ENCODE measurements at places on chromosomes 16 and 17.

DNA sequence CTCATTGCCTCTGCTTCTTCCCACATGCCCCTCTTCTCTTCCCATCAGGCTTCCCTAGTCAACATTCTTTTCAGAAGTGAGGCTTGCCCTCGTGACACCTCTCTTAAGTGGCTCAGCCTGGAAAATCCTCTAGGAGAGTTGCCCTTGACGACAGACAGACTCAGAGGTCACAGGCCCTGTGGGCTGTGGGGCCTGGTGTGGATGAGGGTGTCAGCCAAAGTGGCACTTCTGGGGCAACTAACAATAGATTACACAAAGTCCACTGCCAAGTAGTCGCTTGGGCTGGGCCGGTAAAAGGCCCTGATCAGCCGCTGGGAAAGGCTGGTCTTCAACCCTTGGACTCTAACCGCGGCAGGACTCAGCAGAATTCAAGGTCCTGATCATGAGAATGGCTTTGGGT is 33.7 kb upstream of the METTL16 start:
- no peak for DNase-seq

DNA sequence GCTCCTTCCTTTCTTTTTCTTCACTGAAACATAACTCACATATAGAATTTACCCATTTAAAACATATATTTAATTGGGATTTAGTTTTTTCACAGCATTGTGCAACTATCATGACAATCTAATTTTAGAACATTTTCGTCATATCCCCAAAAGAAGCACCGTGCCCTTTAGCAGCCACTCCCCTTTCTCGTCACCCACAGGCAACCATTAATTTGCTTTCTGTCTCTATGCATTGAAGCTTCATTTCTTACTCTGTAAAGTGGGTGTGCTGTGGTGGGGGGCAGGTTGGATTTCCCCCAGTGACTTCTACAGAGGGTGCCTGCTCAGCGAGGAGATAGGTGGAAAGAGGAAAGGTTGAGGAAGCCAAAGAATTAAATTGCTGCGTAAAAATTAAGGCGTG is 35.8 kb downstream of the MRC2 start:
- DNase-seq = no peak

GRCh38 chr17:69207151-69207550 is 21.5 kb downstream of the ABCA10 start:
- no peak for DNase-seq

DNA sequence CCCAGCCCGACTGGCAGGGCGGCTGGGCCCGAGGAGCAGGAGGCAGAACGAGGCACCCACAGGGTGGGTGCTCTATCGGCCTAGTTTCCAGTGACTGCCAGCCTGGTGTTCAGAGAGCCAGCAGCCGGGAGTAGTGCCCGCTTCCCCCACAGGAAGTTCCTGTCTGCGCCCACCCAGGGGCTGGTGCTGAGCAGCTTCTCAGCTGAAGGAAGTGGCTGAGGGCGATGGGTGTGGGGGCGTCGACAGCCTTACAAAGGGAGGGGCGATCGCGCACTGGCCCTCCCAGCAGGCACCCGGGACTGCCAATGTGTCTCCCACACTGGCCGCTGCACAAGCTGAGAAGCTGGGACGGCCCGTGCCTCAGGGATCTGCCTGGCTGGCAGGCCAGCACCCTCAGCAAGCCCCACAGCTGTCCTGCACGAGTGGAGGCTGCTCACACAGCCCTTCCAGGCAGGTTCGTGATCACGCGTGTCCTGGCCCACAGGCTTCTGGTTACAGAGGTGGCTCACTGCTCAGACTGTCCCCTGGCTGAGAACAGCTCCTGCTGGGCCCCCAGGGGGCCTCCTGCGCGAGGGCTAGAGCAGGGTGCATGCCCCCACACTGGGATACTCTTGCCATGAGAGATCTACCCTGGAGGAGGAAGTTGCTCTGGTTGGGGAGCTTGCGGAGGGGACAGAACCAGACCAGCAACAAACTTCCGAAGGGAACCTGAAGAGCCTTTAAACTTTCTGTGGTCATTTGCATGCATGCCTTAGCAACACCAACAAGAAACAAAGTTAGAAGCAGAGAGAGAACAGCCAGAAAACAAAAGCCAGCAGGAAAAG is 2.5 kb downstream of the RNF166 start:
- no peak for DNase-seq

GRCh38 chr16:73011926-73012325 is 36.0 kb downstream of the ZFHX3 start:
- no peak for DNase-seq

DNA sequence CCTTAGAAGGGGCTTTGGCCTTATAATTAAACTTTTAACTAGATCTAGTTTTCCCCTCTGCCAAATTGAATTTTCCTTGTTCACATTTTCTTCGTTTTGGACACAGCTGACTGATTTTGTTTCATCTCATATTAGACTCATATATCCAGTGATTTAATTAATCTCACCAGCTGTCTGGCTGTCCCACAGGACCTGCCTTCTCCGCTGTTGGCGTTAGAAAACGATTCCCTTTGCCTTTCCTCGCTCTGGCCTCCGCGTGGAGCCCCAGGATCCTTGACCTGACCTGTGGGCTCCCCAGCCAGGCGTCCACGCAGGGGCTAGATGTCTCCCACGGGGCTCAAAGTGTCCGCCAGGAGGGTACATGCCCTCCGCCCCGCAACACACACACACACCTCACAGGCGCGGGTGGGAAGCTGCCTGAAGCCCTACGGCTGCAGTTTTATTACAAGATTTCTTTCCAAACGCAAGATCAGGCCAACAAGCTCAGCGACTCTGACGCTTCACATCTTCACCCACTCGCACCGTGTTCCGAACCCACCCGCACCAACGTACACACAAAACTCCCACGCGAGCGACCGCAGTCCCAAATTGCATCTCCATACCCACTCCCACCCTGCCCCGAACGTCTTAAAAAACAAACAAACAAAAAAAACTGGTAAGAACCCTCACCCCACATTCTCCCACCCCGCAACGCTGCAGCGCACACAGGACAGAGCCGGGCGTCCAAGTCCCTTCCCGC is 1.1 kb downstream of the RPRML start:
- no peak for DNase-seq

DNA sequence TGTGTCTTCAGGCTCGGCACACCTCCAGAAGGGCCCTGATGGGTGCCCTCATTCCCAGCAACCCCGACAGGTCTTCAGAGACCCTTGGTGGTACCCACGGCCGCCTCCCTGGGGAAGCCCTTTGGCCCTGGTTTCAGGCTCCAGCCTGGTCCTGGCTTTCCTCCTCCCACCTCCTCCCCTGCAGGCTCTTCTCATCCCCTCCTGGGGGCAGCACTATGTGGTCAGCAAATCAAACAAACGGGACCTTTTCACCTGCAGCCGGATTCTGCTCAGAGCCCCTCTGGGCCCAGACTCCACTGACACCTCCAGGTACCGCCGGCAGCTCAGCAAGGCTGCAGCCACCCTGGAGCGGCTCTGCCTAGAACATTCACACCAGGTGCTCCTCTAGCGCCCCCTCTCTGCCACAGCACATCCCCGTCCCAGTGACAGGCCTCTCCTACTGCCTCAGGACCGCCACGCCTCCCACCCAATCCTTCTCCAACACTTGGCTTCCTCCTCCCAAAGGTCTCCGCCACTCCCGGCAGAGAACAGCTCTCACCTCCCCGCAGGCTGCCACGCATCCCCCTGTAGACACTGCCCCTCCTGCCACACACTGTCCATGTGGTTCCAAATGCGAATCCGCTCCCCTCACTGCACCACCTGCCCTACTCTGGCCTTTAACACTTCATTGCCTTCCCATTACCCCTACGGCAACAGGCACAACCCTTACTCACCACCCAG is 12.0 kb downstream of the CORO7 start:
- peak; percentile 96 for DNase-seq

GRCh38 chr17:72488555-72489271 is 367.9 kb downstream of the SOX9 start:
- DNase-seq = no peak

DNA sequence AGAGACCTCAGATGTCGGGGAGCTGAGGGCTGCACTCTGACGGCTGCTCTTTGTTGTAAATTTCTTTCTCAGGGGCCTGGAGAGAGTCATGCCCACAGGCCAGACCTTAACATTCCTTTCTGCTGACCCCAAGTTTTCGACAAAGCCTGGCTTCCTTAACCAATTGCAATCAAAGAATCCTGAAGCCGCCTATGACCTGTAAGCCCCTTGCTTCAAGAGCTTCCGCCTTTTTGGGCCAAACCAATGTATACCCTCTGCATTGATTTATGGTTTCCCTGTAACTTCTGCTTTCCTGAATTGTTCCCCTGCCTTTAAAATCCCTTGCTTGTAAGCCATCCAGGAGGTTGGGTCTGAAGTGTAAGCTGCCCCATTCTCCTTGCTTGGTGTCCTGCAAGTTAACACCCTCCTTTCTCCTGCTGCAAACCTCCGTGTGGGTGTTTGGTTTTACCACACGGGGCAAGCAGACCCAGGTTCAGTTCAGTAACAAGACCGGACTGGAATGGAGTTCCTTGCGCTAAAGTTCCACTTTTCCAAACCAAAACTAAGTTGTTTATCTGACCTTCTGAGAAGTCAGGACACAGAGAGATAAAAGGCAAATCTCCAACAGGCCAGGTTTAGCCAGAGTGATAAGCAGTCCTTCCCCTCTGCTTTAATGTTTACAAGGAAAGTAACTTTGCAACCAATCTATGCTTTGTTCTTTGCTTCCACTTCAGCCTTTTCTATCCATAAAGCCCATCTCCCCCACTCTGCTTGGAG is 141.6 kb downstream of the KCNJ12 start:
- DNase-seq = no peak

DNA sequence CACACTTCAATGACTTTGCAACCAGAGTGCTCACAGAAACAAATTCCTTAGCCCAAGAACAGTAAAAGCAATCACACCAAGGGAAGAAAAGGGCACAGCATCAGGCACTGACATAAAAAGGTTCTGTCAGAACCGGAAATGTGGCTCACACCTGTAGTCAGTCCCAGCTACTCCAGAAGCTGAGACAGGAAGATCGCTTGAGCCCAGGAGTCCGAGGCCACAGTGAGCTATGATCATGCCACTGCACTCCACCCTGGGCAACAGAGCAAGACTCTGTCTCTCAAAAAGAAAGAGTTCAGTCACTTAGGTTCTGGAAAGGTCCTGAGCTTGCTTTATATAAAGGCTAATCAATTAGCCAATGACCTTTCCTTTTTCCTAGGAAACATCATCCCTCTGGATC is 22.7 kb downstream of the YWHAE start:
- peak; percentile 13 for DNase-seq
